Aortic smooth muscle cell (primary cell): ENCODE measurements at places on chromosomes 13 and 19. TPM values are rescaled to one million over a fixed set of nuclear protein-coding genes. Genes with fewer than 3 reads are reported as not detected.

The UBE2M gene
- total RNA-seq = 64.0 and 95.3 TPM in 2 replicates

The RFX1 gene
- 2.9 and 3.0 TPM in 2 replicates for total RNA-seq

The IRGC gene
- not detected in 2 replicates for total RNA-seq

The ZNF544 gene
- 32.6 and 34.4 TPM in 2 replicates for total RNA-seq

The SHD gene
- total RNA-seq = not detected in 2 replicates

The TBXA2R gene
- 4.0 and 6.3 TPM in 2 replicates for total RNA-seq

The ZNF221 gene
- total RNA-seq = 7.8 and 8.8 TPM in 2 replicates

The ZNF536 gene
- total RNA-seq = not detected in 2 replicates

The PSG3 gene
- total RNA-seq = not detected in 2 replicates

The ICAM4 gene
- 0.13 and 0.62 TPM in 2 replicates for total RNA-seq

The SIGLEC9 gene
- total RNA-seq = not detected in 2 replicates

The ZNF529 gene
- 7.0 and 8.2 TPM in 2 replicates for total RNA-seq

The VAV1 gene
- not detected in 2 replicates for total RNA-seq

The KIR2DL1 gene
- total RNA-seq = not detected in 2 replicates

The KIR2DL3 gene
- total RNA-seq = not detected in 2 replicates

The ZNF700 gene
- total RNA-seq = 7.9 and 8.2 TPM in 2 replicates

The FAM83E gene
- total RNA-seq = 0.25 and 1.3 TPM in 2 replicates

The FSD1 gene
- 0.99 and 2.2 TPM in 2 replicates for total RNA-seq

The HIPK4 gene
- 0.06 and 0.13 TPM in 2 replicates for total RNA-seq

The GET3 gene
- 100 and 112 TPM in 2 replicates for total RNA-seq

The PDX1 gene
- not detected in 2 replicates for total RNA-seq

The ZNF836 gene
- 5.8 and 10.8 TPM in 2 replicates for total RNA-seq
